GOT3 (cell line): ENCODE measurements at places on chromosomes 16 and 17.
A peak's percentile ranks its signal among the peaks of the same experiment; 100 is the strongest.

GRCh38 chr17:20156196-20157000 is 147.2 kb downstream of the SPECC1 start:
- no peak for DNase-seq

- DNase-seq = no peak
These were observed 147.9 kb upstream of the MON1B start for GRCh38 chr16:77043076-77043475.

GRCh38 chr16:85989863-85990643 is 91.1 kb downstream of the IRF8 start:
- no peak for DNase-seq

DNA sequence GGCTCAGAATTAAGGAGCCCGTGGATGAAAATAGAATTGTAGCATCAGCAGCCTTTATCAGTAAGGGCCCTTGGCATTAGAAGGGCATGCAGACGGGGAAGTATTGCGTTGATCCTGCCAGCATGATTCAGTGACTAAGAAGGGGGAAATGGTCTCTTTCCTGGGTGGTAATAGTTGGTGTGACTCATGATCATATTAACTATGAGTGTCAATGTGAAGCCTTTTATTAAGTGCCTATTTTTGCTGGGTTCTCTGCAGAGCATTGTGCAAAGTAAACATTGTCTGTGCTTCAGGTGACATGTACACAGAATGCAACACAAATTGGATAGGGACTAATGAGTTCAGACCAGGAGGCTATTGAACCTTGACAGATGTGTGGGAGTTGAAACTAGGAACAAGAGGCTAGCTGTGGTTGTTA is 24.5 kb downstream of the RCVRN start:
- no peak for DNase-seq

- DNase-seq = no peak
These were observed 146.4 kb downstream of the SOCS1 start for GRCh38 chr16:11109566-11109965.

- peak; percentile 12 for DNase-seq
These were observed 59.8 kb upstream of the ARL4D start for GRCh38 chr17:43338886-43339516.

- DNase-seq = no peak
These were observed 1.4 kb downstream of the PPP1R9B start for GRCh38 chr17:50149091-50149416.

GRCh38 chr16:10314811-10315210 is 71.0 kb upstream of the ATF7IP2 start:
- DNase-seq = no peak

DNA sequence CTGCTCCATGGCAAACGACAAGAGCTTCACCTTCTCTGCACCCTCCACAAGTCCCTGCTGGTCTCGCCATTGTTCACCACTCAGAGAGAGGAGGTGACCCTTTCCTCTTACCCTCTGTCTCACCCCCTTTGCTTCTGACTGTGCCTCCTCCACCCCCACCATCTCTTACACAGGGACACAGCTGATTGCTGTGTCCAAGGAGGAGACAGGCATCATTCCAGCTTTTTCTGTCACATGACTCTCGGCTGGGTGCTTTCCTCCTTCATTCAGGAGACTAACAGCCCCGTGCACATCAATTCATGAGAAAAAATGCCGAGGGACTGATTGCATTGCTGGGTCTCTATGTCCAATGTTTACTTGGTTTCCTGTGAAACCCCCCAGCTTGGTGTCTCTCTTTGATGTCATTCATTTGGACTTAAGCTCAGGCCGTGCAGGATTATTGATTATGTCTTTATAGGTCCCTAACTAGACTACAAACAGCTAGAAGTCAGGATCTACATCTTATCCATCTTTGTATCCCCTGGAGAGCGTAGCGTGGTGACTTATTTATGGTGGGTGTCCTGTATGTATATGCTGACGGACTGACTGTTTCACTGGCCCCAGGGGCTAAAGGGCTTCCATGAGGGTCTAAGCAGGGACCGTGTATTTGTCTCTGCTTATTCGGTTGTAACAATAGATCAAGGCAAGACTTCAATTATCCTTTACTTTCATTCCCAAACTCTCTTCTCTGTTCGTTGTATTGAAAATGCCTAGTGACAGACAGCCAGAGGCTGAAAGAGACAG is 82.2 kb upstream of the CDH13 start:
- DNase-seq = no peak

- no peak for DNase-seq
These were observed at the start of gene KCNJ12 for GRCh38 chr17:21376081-21376758. Gene KCNJ12 (plus strand): TSS chr17:21376357. CDS start chr17:21415343, 38,986 bp downstream.

DNA sequence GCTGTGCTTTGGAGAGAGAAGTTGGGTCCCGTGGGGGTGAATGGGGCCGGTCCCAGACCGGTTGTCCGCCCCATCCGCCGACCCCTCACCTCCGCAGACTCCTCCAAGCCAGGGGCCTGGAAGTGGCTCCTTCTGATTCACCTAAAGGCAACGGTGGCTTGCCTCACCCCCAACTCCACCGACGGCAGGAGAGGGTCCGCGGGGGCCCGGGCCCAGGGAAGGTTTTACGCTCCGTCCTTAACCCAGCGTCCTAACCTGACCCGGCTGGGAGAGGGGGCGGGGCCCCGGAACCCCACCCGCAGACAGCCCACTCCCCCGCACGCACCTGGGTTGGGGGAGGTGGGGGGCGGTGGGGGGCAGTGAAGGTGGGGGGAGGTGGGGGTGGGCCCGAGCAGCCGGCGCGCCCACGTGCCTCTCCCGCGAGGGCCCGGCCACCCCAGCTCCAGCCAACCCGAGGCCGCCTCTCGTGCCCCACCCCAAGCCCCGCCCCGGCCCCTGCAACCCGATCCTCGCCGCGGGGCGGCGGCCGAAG is 12.7 kb upstream of the CD300A start:
- DNase-seq = peak; percentile 38

DNA sequence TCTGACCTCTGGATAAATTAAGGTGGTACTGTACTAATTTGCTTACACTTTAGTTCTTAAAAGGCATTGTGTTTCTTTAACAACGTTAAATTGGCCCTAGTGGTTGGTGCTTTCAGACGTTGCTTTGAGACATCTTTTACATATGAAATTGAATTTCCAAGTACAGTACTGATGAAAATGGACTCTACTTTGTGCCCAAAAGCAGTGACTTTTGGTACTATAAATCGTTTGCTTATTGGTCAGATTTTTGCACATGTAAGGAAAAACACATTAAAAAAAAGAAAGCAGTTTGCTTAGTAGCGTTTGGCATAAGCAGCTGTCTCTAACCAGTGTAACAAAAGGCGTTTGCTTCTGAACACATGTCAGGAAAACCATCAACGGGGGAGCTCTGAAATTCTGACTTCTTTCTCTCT is 139.6 kb downstream of the CDK5R1 start:
- DNase-seq = no peak

DNA sequence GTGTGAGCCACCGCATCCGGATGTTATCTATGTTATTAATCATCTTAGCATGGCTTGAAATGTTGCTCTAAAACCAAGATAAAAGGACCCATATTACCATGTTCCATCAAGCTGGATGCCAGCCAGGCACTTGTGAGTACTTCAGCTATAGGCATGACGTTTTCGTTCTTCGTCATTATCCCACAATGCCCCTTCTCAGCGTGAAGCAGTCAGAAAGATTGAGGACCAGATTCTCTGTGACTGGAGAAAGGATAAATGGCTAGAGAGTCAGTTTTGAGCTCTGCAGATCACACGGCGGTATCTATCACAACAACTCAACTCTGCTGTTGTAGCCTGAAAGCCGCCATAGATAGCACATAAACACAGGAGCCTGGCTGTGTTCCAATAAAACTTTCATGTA is 29.8 kb upstream of the LCMT1 start:
- no peak for DNase-seq

DNA sequence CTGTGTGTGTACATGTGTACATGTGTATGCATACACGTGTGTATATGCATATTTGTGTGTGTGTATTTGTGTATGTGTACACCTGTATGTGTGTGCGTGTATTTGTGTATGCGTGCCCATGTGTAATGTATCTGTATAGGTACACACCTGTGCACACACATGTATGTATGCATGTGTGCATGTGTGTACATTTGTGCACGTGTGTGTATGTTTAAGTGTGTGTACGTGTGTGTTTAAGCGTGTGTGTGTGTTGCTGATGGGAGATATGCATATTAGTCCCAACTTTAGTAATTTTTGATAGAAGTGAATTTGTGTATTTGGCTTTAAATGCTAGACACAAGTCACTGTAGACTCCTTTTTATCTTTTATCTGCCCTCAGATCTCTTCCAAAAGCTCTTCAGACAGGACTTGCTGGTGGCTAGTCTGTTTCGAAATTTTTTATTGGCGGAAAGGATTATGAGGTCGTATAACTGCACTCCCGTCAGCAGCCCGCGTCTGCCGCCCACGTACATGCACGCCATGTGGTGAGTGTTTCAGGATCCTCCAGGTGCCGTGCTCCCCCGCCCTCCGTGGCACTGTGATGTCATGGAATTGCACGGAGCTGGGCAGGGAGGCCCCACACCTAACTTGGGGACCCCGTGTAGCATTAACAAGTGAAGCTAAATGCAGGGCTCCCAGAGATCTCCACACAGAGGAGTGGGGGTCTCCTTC is 168.8 kb upstream of the CHMP6 start:
- no peak for DNase-seq

DNA sequence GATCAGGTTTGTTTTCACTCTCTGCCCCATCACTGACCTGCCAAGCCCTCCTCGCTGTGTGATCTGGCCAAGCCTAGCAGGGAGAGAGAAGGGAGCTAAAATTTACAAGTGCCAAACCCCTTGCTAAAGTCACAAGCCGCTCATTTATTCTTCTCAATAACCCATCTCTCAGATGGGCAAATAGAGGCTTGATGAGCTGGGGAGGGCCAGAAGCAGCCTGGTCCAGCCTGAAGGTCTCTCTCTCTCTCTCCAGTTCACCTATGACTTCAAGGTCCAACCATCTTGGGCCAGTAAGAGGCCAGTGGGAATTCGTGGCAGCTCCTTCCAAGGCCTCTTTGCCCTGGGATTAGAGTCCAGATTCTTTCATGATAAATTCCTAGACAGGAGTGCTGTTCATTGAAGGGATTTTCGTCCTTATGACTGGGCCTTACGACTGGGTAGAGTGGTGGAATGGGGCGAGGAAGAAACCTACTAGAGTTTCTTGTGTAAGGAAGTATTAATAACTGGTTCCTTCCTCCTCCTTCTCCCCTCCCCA is 3.4 kb downstream of the CA7 start:
- no peak for DNase-seq

DNA sequence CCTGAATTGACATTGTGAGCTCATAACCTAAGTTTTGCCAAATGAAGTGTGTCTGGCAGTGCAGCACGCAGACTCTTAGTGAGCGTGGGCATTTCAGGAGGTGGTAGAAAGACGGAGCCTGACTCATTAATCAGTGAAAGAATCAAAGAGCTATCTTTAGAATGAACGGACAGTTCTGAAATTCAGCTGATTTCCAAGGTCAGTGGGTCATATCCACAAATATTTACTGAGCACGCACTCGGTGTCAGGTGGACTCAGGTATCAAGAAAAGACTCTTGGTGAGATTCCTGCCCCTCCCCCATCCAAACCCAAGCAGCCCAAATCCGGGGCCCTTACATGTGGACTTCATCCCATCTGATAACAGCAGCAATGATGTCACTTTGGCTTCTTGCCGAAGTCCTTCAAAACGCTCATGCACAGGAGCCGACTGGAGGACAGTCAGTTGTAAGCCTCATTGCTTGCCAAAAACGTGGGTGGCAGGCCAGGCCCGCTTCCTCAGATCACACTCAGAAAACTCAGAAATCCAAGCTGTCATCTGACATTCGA is 185.8 kb downstream of the HS3ST3A1 start:
- DNase-seq = no peak

- DNase-seq = no peak
These were observed 22.8 kb upstream of the KDM6B start for GRCh38 chr17:7811251-7811650.

DNA sequence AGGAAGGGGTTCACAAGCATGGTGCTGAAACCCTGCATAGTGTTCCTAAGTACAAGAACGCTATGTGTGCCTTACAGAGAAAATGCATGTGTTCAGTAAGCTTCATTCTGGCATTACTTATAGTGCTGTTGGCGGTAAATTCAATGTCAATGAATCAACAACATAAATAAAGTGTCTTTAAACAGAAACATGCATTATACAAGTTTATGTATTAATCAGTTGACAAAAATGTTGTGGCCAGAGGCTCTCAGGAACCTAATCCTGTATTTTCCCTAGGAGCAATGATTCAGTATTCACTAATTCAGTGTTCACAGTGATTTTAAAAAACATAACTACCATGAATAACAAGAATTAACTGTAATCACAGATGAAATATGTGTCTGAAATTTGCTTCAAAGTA is 47.1 kb upstream of the MYOCD start:
- DNase-seq = no peak

DNA sequence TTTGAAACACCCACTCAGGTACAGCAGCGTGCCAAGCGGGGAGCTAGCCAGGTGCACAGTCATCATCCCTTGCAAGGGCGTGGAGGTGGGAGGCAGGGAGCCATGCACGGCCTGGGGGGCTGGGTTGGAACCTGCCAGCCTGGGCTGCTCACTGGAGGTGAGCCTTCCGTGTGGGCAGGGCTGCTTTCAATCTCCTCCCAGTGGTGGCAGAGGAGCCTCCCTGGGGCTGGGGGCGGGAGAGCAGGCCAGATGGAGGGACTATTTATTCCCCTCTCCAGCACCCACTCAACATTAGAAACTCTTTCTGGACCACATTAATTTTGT is 90.3 kb downstream of the KATNIP start:
- DNase-seq = no peak

DNA sequence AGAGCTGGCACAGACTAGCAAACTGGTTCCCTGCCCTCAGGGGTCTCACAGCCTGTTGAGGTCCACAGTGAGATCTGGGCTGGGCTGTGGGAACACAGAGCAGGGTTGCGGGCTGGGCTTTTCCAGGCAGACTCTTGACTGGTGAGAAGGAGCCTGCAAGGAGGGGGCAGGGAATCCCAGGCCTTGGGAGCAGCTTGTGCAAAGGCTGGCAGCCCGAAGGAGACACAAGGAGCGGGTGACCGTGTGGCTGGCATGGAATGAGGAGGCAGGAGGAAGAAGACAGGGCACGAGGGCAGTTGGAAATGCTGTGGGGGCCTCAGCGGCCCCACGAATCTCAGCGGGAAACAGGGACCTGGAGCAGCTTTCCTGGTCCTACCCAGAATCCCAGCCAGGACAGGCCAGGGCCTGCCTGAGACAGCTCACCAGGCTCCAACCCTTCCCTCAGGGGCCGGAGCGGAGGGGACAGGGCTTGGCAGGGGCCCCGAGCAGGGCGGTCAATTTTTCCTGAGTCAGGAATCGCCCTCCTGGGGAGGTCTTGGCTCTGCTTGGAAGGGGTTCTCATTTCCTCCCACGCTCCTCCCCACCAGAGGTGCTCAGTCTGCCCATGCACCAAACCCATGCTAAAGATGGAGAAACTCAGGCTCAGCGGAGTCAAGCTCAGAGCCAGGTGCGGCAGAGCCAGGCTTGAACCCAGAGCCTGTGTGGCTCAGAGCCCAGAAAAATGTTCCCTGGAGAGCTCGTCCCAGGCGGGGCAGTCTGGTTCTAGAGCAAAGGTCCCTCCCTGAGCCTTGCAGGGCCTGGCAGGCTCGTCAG is 9.2 kb upstream of the SNN start:
- DNase-seq = no peak

- no peak for DNase-seq
These were observed 93.9 kb upstream of the CDH8 start for GRCh38 chr16:62130101-62130500.

GRCh38 chr17:60744355-60744966 is 66.8 kb downstream of the BCAS3 start:
- no peak for DNase-seq
